CD4-positive, alpha-beta T cell treated with Interferon alpha-2 for 1 hour (primary cell): ENCODE measurements at places on chromosomes 3 and 15.

- no peak for DNase-seq
Observed at GRCh38 chr15:70269311-70269911, 171.7 kb upstream of the TLE3 start.

GRCh38 chr3:125107861-125108567, 52.2 kb upstream of the HEG1 start:
- DNase-seq: no peak

DNA sequence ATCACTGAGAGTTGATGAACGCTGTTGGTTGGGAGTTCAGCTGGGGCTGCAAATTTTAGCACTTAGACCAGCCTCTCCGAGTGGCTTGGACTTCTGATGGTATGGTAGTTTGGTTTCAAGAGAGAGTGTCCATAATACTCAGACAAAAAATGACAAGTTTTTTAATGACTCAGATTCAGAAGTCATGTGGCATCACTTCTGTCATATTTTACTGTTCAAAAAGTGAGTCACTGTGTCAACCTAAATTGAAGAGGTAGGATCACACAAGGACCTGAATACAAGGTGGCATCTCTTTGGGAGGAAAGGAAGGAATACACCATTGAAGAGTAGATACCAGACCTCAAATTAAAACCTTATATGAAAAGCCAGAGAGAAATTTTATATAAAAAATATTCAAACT, 99.1 kb upstream of the CHMP2B start:
- no peak for DNase-seq

DNA sequence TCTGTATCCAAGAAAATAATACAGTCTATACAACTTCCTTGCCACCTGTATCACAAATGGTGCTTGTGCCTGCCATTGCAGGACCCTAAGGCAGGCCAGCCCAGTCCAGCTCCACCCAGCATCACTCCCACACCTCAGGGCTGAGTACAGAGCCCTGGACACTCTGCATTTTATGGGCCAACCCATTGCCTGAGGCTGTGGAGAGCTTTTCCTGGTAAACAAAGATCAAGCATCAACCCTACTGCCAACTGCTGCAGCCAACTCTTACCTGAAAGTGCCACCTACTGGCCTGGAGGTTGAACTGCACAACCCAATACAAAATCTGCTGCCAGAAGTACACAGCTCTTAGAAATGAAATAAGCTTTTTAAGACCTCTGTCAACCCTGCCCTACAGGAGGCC, 1082.2 kb downstream of the NAALADL2 start:
- no peak for DNase-seq

DNA sequence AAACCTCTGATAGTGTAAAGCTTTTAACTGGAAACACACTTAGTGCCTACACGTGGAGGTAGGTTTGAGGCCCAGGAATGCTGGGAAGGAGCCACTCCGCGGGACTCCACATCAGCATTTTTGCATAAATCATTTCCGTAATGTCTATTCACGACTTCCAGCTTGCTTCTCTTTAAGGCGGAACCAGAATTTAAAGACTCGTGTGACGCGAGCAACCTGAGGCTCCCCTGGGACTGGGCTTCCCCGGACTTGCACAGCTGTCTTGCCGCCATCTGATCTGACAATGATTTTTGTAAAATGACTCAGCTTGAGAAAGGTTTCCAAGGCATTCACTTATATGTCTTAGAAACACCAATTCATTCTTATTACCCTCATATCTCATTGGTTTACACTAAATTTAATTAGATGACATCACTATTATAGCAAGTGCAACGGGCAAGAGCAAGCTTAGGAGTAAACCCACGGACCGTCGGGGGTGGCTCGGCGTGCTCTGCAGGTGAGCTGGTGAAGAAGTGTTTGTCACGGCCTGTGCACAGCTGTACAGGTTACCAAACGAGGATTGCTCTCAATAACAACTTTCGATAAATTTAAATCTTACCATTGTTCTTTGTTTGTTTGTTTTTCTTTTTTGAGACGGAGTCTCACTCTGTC, 95.2 kb downstream of the CHSY1 start:
- DNase-seq: peak; percentile 65

DNA sequence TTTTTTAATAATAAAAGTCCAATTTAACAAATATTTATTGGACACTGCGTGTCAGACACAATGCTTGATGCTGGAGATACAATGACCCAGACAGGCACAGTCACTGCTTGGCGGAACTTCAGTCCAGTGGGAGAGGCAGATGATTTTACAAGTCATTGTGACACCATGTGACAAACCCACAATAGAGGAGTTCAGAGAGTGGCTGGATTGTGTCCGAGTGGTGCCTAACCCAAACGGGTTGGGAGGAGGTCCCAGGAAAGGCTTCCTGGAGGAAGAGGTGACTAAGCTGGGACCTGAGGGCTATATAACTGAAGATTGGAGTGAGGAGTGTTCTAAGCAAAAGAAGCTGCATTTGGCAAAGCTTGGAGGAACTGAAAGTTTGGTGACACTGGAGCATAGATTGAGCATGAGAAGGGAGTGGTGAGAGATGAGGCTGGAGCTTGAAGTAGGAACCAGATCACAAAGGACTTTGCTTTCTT, 41.4 kb downstream of the CRTC3 start:
- peak; percentile 56 for DNase-seq

DNA sequence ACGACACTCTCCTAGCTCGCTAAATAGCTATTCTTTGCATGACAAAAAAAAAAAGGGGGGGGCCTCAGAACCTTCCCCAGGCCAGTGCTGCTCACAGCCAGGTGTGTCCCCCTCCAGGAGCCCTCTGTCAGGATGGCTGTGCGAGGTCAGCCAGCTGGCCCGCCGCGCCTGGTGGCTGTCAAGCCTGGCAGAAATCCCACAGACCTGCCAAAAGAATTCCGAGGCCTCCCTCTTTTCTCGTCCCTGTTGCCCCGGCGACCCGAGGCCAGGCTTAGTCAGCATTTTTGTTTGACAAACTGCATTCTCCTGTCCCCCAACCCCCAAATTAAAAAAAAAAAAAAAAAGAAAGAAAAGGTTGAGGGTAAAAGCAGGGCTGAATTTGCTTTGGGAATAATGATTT, 61.9 kb downstream of the TM4SF4 start:
- no peak for DNase-seq

DNA sequence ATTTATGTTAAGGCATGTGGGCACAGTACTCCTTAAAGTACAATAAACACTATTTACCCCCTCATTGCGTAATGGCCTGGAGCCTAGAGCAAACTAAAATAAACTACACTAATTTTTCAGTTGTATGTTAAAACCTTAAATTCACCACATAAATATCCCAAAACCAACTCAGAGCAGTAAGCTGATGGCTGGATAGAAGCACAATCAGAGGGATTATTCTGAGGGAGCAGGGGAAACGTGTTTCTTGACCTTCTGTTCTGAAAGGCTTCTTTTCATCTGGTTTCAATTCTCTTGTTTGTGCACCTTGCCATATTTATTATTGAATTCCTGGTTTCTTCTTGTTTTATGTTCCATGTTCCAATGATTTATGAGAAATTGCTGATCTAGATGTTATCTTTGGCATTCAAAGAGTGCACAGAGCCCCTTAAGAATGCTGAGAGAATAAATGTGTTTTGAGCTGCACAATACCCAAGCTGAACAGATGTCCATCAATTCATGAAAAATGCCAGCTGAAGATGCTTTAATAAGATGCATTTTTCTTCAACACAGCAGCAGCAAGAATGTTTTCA, 29.6 kb downstream of the RPL22L1 start:
- no peak for DNase-seq

DNA sequence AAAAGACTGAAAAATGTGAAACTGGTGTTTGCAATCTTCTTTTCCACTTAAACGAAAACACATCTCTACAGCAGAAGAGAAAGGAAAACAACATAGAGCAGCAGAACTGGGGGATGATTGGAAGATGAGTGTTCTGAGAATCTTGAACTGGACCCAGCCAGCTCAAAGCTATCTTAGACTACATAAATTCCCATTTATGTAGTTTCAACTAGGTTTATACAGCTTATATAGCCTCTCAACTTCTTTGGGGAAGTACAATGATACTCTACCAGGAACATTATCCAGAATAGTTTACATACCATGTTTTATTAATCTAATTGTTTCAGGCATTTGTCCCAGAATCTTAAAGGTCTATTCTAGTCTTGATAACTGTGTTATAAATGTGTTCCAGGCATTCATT, 658.2 kb upstream of the LMCD1 start:
- DNase-seq: no peak

GRCh38 chr3:174325834-174326700, 533.1 kb upstream of the NAALADL2 start:
- no peak for DNase-seq

DNA sequence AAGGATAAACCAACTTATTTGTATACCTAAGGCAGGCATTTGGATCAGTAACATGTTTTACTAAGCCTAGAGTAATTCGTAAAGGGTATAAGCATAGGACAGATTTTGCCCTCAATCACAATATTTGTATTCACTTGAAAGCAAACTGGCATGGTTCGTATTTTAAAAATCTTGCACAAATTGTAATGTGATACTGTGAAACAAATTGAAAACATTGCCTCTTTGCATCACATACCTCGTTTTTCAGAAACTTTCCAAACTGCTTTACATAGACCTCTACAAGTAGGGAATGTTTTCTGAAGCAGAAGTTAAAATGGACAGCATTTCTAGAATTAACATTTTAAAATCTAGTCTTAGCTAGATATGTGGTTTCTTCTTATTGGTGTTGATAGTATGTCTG, 11.6 kb downstream of the KBTBD8 start:
- DNase-seq: no peak

GRCh38 chr3:62228467-62228866, 144.9 kb downstream of the FEZF2 start:
- no peak for DNase-seq

DNA sequence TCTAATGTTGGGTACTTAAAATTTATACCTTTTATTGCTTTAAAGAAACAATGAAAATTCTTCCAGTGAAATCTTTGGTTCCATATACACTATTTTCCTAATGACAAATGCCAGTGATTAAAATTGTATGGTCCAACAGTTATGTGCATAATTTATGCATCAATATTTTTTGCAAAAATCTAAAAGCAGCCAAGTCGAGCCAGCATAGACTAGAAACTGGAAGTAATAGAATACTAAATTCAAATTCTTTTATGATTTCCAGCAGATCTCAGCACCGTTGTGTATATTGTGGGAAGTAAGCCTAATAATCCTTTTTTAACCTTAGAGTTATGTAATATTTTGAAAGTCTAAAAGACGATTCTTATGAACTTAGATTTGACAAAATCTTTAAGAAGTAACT, 652.0 kb upstream of the GOLIM4 start:
- DNase-seq: no peak

DNA sequence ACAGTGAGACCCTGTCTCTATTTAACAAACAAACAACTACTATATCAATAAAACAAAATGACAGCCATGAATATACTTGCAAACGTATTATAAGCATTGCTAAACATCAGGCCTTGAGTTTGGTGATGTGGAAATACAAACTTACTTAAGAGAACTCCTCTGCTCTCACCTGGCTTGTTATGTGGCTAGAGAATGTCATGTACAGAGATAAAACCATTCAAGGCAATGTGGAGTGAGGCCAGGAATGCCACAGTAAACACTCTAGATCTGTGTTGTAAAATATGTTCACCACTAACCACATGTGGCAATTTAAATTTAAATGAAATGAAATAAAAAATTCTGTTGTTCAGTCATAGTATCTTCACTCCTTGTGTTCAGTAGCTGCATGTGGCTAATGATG, 22.7 kb upstream of the RARB start:
- DNase-seq: no peak

DNA sequence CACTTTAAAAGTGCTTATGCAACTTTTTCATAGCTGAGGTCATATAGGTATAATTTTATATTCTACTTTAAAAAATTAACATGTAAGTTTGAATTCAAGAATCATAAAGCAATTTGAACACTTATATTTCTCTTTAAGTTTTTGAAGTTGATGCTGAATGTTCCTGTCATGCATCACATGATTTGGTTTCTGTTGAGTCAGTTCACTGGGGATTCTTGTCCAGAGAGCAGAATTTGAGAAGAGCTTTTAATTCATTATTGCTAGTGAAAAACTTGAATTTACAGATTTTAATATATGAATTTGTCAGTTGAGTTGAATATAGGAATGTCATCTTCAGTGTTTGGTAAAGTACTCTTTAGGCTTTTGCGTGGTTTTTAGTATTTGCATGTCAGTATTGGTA, 7.9 kb downstream of the SLC25A26 start:
- no peak for DNase-seq

- DNase-seq: no peak
Observed at GRCh38 chr15:62416526-62416925, 251.4 kb upstream of the C2CD4B start.

DNA sequence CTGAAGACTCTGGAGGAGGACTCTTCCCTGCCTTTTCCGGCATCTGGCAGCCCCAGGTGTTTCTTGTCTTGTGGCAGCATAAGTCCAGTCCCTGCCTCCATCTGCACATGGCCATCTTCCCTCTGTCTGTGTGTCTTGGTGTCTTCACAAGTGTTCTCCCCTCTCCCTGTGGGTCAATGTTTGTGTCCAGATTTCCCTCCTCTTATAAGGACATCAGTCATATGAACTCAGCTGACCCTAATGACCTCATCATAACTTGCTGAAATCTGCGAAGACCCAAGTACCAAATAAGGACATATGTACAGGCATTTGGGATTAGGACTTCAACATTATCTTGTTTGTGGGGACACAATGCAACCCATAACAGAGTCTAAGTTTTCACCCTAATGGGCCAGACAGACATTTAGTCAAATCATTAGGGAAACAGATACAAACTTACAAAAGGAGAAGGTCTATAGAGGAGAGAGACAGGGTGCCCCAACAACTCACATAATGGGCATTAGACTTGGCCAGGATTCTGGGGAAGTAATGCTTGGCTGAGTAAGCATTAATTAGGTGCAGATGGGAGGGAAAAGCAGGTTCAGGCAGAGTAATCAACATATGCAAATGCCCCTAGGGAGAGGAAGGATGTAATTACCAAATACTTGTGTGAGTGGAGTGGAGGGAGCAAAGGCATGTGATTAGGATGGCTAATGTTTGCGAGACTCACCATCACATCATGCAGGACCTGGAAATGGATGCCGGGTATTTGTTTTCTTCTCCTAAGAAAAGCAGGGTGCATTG, 372.8 kb upstream of the TBL1XR1 start:
- no peak for DNase-seq
